Spleen (tissue), 13 donors: ENCODE measurements at places on chromosomes 4 and X.

DNA sequence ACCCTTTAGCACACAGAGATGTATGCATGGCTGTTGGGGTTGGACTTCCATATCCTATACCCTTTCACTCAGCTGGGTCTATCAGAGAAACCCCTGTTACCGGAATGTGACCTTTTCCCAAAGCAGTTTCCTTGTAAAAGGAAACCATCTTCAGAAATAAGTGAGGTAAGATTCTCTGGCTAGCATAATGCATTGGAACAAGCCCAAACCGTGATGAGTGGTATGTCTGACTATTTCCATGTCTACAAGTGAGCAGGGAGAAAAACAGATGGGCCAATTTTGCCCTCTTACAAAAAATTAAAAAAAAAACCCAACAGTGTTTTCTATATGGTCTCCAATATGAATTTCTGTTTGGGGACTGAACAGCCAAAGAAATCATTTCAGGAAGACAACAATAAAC lies 283.9 kb downstream of the SMARCA1 start:
- no peaks in the 10 kb centered on the region for H3K36me3 ChIP-seq
- no peaks in the 10 kb centered on the region for H3K27me3 ChIP-seq
- H3K4me3 ChIP-seq: no peak overlapping the region
- no peak overlapping the region for H3K27ac ChIP-seq
- H3K4me1 ChIP-seq: no peaks in the 10 kb centered on the region
- no peak for DNase-seq

DNA sequence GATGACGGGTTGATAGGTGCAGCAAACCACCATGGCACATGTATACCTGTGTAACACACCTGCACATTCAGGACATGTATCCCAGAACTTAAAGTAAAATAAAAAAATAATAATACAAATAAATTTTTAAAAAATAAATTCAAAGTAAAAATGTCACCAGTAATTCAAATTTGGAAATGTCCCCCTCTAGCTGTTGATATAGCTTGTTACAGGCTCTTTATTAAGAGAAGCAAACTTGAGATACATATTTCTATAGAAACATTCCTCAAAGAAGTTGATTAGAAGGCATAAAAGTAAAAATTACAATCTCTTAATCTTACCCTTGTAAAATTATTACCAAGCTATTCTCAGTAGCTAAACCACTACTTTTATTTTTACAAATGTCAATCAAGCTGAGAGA lies 1397.0 kb downstream of the FAM133A start:
- no peak for DNase-seq
- H3K27ac ChIP-seq: no peak overlapping the region
- no peak overlapping the region for H3K4me3 ChIP-seq
- no peaks in the 10 kb centered on the region for H3K4me1 ChIP-seq
- no peaks in the 10 kb centered on the region for H3K36me3 ChIP-seq

GRCh38 chr4:135564090-135564489 lies 1362.5 kb upstream of the PABPC4L start:
- no peaks in the 10 kb centered on the region for H3K27me3 ChIP-seq
- no peak for DNase-seq
- no peaks in the 10 kb centered on the region for H3K4me1 ChIP-seq
- H3K27ac ChIP-seq: no peak overlapping the region

DNA sequence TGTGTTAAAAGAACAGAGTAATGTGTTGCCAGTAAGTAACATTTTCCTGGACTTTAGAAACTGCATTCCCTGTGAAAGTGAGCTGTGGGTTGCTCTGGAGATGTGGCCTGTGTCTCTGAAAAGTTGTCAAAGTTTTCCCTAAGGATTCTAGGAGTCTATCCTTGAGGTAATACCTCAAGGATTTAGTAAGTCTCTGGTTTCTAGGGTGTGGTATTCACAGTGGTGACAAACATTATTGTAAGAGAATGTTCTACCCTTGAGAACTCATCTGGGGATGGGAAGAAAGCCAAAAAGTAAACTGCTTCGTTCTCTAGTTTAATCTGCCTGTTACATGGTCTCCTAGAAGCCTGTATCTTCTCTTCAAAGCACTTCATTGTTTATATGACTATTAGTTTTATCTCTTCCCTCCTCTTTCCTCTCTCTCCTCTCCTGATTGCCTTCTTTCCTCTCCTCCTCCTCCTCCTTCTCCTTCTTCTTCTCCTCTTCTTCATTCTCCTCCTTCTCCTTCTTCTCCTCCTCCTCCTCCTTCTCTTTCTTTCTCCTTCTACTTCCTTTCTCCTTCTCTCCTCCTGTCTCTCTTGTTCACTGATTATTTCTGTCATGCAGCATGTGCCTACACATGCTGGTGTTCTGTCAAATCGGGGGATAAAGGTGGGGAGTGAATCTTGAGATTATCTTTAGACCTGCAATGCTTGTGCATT lies 321.3 kb downstream of the PTTG2 start:
- H3K27me3 ChIP-seq: no peaks in the 10 kb centered on the region
- H3K4me3 ChIP-seq: no peak overlapping the region
- H3K4me1 ChIP-seq: no peaks in the 10 kb centered on the region
- H3K27ac ChIP-seq: no peak overlapping the region
- H3K36me3 ChIP-seq: no peaks in the 10 kb centered on the region

- H3K27me3 ChIP-seq: no peaks in the 10 kb centered on the region
- no peaks in the 10 kb centered on the region for H3K4me1 ChIP-seq
- no peak overlapping the region for H3K27ac ChIP-seq
Observed at GRCh38 chr4:114282937-114283336, 303.5 kb upstream of the ARSJ start.

- no peaks in the 10 kb centered on the region for H3K4me1 ChIP-seq
- H3K27me3 ChIP-seq: no peaks in the 10 kb centered on the region
- H3K36me3 ChIP-seq: no peaks in the 10 kb centered on the region
- H3K27ac ChIP-seq: no peak overlapping the region
Observed at GRCh38 chrX:39560271-39560670, 537.5 kb downstream of the BCOR start.

DNA sequence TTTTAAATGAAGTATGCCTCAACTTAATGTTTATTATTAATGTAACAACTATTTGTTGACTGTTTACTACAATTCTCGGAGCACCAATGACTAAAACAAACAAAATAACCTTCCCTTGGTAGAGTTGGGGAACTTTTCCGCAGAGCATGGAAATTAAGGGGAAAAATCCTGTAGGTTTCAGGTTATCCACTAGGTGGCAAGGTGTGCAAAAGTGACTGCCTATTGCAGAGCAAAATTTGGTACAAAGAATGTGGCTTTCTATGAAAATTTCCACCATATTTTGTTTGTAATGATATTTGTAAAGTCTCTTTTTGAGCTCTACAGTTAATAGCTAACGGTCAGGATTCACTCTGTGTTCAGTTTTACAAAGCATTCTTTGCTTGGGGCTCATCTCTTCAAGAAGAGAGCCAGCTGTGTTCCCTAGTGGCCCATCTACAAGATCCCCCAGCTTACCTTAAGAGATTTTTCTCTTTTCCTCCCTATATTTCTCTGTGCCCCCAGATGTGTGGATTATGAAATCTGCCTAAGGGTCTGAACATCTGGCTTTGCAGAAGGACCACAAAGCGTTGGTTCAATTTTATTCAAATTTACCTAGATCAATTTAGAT lies 61.1 kb downstream of the FBXO8 start:
- no peak overlapping the region for H3K27ac ChIP-seq
- H3K4me1 ChIP-seq: peaks cover 13% of the 10 kb centered on the region
- H3K4me3 ChIP-seq: no peak overlapping the region
- no peak for DNase-seq

- no peaks in the 10 kb centered on the region for H3K27me3 ChIP-seq
- no peak for DNase-seq
- no peak overlapping the region for H3K4me3 ChIP-seq
- H3K27ac ChIP-seq: no peak overlapping the region
- H3K4me1 ChIP-seq: peaks cover 27% of the 10 kb centered on the region
- no peaks in the 10 kb centered on the region for H3K36me3 ChIP-seq
Observed at GRCh38 chr4:89489338-89489771, 181.8 kb upstream of the GPRIN3 start.

DNA sequence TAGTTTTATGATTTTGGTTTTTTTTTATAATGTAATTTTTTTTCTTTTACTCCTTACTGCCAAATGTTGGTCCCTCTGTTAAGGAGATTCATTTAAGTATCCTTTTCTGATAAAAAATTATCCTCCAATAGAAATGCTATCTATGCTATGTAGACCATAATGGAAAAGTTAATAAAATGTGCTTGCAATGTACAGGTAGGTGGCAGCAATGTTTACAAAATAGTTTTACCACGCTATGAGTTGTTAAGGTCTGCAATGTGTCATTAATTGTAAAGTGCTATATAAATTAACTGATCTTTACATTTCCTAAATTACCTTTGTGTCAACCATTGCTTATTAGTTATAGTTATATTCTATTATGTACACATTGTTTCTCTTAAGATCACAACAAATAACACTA lies 3.8 kb upstream of the CENPC start:
- H3K4me1 ChIP-seq: peaks cover 25% of the 10 kb centered on the region
- H3K27me3 ChIP-seq: no peaks in the 10 kb centered on the region
- H3K4me3 ChIP-seq: no peak overlapping the region
- H3K27ac ChIP-seq: no peak overlapping the region
